ENCODE measurements at places on chromosomes 2 and 18.

- no peak for DNase-seq
Observed at GRCh38 chr2:63050334-63051041, at the start of gene OTX1. Gene OTX1, plus strand, starts transcription at chr2:63050830. Its CDS starts 2,161 bp downstream, at chr2:63052991.

DNA sequence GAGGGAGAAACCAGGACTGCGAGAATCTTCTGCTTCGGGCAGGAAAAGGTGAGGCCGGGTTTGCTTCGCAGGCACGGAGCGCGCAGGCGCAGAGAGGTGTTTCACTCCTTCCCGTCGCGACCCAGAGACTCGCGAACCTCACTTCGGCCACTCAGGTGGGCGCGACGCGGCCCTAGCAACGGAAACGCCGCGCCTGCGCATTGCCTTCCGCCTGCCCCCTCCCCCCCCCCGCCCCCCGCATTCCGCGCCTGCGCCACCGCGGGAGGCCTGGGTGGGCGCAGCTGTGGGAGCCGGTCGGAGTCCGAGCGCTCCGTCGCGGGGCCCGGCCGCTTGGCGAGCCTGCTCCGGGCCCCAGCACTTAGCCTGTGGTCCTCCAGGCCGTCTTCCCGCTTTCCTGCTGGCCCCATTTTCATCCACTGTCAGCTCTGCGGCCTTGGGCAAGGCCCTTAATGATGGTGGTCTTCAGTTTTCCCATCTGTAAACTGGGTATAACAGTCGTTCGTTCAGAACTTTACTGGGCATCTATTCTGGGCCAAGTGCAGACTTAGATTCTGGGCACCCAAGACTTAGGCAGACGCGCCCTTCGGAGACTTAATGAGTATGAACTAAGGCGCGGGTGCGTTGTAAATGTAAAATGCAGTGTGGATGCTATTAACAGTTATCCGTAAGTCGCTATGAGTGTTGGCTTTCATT is 62.1 kb upstream of the ACKR3 start:
- DNase-seq: peak; percentile 34

- peak; percentile 55 for DNase-seq
Observed at GRCh38 chr2:237874585-237875161, 15.2 kb downstream of the RAMP1 start.

GRCh38 chr2:85323351-85323987 is 4.3 kb downstream of the TGOLN2 start:
- DNase-seq: no peak

- no peak for DNase-seq
Observed at GRCh38 chr2:85771486-85771885, 17.7 kb downstream of the ATOH8 start.

GRCh38 chr18:67478249-67478648 is 38.3 kb downstream of the DSEL start:
- DNase-seq: no peak

DNA sequence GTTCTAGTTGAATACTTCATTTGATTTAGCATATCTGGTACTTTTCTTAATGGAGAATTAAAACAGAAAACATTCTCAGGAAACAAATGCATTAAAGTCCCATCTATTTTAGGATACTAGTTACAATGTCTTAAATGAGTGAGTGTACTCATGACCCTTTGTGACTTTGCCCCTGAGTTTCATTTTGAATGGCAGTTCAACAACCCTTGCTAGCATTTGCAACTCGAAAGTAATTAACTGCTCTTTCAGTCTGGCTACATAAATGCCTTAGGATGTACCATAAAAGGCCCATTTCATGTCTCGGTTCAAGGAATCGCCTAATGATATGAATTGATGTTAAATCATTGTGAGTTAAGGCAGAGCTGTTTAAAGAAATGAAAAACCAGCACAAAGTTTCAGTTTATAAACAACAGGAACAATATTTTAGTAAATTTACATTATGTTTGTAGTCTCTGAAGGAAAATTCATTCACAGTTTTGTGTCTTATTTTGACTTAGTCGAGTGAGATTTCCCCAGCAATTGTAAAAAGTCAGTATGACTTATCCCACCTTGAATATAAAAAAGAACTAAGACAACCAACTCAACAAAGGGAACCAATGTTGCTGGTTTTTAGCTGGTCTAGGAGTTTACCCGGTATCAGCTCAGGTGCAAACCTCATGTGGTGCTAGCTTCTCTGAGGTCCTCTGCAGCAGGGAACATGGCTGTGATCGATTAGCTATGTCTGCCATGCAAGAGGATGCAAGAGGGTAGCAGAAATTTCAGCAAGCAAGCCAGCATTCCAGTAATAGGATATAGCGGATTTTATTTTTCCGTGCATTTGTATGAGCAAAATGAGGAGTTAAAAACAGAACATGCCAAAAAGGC is 386.2 kb downstream of the PTPRM start:
- no peak for DNase-seq

GRCh38 chr2:84383271-84383670 is 75.8 kb downstream of the SUCLG1 start:
- no peak for DNase-seq

DNA sequence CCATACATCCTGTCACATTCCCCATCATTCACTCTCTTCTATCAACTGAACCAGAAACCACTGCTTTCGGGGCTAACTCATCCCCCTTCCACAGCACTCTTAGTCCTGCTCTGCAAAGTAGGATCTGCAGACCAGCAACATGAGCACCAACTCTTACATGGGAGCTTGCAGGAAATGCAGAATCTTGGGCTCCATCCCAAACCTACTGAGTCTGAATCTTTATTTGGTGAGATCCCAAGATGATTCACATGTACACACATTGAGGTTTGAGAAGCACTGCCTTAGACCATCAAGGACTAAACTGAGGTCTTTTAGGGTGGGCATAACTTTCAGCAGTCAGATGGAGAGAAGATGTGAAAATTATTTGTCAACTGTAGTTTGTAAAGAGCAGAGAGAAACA is 235.6 kb upstream of the EPHA4 start:
- DNase-seq: peak; percentile 22

DNA sequence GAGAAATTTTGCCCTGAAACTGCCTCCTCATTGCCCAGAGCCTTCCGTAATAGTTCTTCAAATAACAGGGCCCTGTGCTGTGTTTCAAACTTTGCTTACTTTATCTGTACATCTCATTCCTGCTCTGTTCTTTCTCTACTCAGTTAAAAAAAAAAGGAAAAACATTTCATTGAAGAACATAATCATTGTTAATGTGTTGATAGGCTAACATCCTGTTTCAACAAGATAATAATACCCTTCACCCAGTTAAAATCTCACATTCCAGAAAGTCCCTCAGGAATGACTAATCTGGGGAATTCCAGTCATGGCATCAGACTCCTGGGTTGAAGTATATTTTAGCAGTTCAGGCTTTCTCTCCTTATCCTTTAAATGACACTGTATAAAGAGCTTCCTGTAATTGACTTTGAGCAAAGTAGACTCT is 45.6 kb upstream of the ITGAV start:
- DNase-seq: peak; percentile 76

GRCh38 chr2:138112536-138112935 is 148.3 kb downstream of the HNMT start:
- no peak for DNase-seq

GRCh38 chr2:159921752-159922404 is 123.9 kb upstream of the CD302 start:
- peak; percentile 38 for DNase-seq

DNA sequence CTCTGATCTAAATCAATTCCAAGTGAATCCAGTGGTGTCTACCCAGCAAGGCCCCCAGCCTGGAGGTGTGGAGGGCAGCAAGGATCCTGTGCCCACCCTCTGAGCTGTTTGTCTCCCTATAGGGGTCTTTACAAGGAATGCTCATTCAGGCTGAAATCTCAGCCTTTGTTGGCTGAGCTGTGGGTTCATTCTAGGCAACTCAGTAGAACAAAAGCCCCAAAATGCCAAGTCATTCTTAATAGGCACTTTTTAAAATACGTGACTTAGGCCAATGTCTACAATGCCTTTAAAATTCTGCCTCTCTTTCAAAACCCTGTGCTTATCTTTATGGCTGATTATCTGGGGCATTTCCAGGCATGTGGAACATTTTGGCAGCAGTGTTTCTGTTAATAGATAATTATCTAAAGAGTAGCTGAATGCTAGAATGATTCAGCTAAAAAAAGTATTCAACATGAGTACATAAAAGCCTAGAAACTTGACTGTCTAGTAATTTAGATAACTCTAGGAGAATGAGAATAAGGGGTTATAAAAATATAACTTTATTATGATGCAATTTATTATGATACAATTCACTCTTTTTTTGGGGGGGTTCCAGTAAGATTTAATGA is 7.4 kb downstream of the UGT1A6 start:
- DNase-seq: no peak

- peak; percentile 53 for DNase-seq
Observed at GRCh38 chr2:144414324-144414845, 105.5 kb downstream of the ZEB2 start.

GRCh38 chr2:200353120-200353519 is 46.6 kb downstream of the SPATS2L start:
- no peak for DNase-seq

GRCh38 chr18:52489396-52490306 is 149.7 kb downstream of the DCC start:
- DNase-seq: no peak

DNA sequence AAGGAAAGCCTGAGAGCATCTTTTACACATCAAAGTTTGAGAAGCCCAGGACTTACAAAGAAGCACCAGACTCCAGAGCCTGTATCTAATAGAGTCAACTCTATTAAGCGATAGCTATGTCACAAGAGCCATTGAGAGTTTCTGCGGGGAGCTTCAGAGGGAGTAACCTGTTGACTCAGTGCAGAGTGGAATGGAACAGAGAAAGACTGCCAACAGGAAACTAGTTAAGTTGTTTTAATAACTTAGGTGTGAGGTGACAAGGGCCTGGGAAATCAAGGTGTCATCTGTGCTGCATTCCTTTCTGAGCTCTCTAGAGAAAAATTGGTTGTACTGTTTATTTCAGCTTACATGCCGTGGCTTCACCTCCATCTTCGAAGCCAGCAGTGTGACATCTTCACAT is 513.8 kb upstream of the POU3F3 start:
- no peak for DNase-seq

DNA sequence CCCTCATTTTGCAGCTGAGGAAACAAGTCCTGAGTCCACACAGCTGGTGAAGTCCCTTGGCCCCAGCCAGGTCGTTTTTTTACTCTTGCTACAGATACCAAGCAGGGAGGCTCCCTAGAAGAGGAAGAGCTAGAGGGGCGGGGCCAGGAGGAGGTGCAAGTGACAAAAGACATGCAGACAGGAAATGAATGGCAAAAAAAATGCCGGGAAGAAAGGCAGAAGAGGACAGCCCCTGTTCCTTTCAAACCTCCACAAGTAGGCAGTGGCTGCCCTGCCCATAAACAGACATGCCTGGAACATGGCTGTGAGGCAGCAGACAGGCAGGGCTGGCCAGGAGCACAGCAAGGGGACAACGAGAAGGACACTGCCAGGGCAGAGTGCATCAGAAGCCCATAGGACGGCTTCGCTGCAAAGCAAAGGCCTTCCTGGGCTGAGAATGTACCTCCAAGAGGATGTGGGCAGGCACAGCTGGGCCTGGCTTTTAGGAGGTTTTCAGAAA is 108.7 kb downstream of the ZBTB7C start:
- DNase-seq: no peak

DNA sequence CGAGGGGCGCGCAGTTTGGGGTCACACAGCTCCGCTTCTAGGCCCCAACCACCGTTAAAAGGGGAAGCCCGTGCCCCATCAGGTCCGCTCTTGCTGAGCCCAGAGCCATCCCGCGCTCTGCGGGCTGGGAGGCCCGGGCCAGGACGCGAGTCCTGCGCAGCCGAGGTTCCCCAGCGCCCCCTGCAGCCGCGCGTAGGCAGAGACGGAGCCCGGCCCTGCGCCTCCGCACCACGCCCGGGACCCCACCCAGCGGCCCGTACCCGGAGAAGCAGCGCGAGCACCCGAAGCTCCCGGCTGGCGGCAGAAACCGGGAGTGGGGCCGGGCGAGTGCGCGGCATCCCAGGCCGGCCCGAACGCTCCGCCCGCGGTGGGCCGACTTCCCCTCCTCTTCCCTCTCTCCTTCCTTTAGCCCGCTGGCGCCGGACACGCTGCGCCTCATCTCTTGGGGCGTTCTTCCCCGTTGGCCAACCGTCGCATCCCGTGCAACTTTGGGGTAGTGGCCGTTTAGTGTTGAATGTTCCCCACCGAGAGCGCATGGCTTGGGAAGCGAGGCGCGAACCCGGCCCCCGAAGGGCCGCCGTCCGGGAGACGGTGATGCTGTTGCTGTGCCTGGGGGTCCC is at the start of gene ITGA4:
ITGA4 (plus strand) TSS at position 266 of the 620 bp plus-strand sequence; CDS start at position 535, 269 bp downstream.
- DNase-seq: peak; percentile 35

GRCh38 chr2:179104736-179105135 is 54.8 kb upstream of the CCDC141 start:
- DNase-seq: no peak

DNA sequence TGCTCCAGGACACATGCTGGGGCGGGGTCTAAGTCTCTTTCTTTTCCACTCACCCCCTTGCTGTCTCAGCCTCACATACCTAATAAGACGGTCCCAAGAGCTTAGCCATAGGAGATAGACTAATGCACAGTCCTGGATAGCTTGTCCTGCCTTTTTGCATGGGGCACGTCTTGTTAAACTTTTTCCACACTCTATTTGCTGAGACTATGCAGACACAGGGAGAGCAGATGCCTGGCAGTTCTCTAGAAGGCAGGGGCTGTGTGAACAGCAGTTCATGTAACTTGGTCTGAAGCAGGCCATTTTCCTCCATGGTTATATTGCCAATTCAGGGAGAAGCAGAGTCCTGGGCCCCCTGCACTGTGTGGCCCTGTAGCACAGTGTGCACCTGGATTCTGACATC is 142.1 kb downstream of the SEPTIN10 start:
- DNase-seq: no peak

- no peak for DNase-seq
Observed at GRCh38 chr2:179264368-179265081, at the start of gene SESTD1. Gene SESTD1, minus strand, starts transcription at chr2:179264832. Its CDS starts 72,991 bp downstream, at chr2:179191841.

- no peak for DNase-seq
Observed at GRCh38 chr2:147560810-147561535, 283.9 kb upstream of the ACVR2A start.

DNA sequence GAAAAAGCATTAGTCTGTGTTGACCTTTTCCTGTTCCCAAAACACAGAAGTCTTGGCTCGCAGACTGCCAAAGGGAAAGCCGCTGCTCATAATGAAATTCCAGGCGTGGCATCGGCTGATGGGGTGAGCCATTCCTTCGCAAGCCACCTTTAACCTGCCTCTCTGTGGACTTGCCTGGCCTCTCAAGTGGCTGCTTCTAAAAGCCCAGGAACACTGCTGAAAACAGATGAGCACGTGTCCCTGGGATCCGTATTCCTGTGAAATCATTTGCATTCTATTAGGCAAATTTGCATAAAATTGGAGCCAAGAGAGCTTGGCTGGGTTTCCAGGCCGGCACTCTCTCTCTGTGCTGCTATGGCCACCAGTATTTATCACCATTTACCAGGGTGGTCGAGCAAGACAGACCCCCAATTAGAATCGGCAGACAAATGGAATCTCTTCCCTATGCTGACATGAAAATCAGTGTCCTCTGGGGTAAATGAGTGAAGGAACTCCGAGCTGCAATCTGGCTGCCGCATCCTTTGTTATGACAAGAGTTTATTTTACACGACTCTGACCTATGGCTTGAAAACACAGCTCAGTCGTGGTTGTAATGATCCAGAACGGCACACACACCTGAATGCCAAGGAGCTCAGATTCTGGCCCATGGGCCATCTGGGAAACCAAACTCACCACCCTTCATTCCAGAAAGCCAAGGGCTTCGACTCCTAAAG is 21.7 kb downstream of the BCL2 start:
- DNase-seq: no peak

All from astrocyte of the cerebellum (primary cell).